ENCODE measurements at places on chromosomes 7 and 10.

DNA sequence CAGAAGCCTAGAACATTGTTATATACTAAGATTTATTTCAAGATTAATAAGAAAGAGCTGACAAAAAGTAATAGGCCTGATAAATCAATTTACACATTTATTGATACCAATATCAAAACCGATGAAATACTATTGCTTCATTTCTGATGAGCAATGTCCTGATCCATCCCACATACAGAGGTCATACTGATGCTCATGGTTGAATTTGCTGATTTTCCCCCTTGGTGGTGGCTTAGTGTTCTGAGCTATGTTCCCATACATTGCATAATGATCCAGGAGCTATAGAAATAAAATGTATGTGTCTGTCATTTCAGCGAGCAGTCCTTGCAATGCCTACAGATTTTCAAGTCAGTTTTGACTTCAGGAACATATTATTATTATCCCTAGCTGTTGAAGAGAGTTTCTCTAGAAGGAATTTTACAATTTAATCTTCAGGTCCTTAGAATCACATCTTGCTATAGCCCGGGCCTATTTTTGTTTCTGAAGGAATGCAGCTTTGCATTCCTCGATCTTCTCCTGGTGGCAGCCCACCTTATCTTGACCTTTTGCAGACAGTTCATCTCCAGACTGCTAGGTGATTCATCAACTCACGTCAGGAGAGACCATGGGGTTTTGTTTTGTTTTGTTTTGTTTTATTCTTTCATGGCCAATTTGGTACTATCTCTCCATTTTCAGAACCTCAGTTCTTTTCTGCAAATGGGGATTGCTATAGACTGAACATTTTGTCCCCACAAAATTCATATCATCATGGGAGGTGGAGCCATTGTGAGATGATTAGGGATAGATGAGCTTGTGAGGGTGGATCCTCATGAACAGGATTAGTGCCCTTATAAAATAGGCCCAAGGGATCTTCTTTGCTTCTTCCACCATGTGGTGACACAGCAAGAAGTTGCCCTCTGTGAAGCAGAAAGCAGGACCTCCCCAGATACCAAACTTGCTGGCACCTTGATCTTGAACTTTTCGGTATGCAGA, 465.6 kb upstream of the IGFBP3 start:
- DNase-seq, result no peak

- no peak for DNase-seq
These were observed 51.1 kb downstream of the CYP26A1 start for GRCh38 chr10:93124580-93125318.

GRCh38 chr10:98808282-98808892, 361.7 kb upstream of the HPS1 start:
- no peak for DNase-seq

- no peak for DNase-seq
These were observed 63.4 kb upstream of the SRPK2 start for GRCh38 chr7:105452085-105452484.

DNA sequence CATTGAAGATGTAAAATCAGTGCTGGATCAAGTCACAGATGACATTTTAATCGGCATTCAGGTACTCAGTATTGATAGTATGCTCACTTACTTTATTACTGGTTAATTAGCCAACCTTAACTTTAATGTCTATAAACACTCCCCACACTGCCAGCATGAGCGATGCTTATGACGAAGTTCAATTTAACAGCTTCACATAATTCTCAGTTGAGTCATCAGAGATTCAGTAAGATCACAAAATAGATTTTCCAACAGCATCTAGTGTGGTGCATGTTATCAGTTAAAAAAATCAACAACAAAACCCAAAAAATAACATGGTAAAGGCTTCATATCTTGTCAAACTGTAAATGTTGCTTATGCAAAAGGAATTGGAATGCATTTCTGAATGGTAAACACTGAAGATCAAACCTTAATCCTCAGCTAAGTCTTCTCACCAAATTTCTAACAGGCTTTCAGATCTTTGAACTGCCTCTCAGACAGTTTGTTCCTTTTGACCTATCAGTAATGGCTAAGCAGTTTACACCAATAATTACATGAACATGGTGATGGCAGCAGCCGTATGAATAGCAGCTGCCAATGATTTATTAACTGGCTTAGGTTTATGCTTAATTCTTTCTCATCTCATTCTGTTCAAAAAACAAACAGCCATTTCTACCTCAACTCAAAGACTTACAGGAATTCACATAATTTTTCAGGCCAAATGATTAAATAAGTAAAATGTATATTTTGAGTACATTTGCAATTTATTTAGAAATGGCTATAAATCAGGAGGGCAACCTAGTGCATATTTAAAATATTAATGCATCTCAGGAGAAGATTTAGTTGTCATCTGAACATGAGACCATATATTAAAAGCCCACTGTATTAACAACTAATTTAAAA, 98.5 kb downstream of the CABCOCO1 start:
- DNase-seq, result no peak

GRCh38 chr7:48636391-48637015, 287.8 kb upstream of the CDC14C start:
- DNase-seq, result no peak

DNA sequence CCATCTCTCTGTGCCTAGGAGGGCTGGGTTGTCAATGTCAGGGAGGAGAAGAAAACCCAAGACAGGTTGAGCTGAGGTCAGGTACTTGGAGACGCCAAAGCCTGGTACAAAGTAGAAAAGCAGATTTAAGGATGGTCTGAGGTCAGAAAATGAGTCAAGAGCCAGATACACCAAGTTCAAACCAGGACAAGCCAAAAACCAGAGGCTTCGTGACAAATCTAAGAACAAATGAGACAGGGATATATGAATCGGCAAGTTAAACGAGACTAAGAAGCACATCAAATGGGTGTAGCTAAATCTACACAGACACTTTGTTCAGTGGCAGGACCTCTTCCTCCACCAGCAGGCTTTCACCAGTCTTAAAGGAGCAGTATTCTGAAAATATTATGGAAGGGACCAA, 34.2 kb downstream of the C7orf33 start:
- DNase-seq, result no peak

DNA sequence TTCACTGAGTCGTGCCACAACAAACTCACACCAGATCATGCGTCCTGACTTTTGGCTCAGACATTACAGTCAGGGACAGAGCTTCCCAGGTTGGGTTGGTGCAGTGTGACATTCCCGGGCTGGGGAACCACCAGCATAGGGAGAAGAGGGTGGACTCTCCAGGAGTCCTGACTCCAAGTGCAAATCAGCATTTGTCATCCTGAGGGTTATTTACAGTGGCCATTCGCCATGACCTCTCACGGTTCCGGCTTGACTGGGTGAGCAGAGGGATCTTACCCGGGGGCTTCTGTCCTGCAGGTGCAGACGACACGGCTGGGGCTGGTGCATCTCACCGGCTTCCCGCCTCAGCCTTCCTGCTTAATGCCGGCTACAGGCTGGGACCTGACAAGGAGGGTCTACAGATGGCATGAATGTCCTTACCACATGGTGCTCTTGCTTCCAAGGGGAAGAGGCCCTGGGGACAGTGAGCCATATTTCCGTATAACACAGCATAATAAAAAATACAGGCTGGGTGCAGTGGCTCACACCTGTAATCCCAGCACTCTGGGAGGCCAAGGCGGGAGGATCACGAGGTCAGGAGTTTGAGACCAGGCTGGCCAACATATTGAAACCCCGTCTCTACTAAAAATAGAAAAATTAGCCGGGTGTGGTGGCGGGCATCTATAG, 12.5 kb upstream of the INTS1 start:
- no peak for DNase-seq

DNA sequence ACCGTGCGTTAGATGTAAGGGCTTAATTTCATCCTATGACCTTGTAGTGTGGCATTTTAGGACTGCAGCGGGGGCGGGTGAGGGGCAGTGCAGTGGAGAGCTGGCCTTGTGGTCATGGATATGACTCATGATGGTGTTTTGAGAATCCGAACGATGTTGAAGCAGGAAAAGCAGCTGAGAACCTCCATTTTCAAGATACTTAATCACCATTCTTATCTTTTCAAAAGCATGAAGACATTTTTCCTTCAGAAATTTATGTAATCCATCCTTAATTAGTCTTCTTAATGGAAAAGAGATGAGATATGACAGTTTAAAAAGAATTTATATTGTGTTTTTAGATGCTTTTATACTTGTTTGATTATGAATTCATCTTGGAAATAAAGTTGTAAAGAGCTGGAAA, 9.6 kb downstream of the ATP5F1C start:
- no peak for DNase-seq

DNA sequence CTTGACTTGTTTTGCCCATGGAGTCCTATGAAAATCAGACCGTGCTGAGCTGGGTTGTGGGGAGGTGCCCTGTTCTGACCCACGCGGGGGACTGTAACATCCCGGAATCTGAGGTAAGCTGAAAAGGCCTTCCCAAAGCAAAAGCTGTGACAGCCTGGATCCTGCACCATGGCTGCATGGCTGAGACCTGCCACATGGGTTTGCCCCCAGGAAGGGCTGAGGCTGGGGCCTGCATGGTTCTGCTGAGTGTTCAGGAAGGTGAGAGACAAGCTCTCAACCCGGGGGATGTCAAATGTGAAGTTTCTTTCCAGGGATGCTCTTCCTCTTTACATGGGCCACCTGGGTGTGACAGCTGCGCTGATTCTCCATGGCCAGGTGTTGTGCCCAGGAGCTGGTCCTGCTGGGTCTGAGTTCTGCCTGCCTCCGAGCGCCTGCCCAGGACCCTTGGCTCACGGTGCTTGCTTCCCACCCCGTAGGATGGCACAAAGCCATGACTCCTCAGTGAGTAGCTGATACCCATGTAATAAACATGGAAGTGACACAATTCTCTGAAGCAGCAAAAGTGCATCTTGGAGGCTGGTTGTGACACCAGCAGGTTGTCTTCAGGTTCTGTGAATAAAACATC, 58.3 kb downstream of the VIPR2 start:
- DNase-seq, result no peak

DNA sequence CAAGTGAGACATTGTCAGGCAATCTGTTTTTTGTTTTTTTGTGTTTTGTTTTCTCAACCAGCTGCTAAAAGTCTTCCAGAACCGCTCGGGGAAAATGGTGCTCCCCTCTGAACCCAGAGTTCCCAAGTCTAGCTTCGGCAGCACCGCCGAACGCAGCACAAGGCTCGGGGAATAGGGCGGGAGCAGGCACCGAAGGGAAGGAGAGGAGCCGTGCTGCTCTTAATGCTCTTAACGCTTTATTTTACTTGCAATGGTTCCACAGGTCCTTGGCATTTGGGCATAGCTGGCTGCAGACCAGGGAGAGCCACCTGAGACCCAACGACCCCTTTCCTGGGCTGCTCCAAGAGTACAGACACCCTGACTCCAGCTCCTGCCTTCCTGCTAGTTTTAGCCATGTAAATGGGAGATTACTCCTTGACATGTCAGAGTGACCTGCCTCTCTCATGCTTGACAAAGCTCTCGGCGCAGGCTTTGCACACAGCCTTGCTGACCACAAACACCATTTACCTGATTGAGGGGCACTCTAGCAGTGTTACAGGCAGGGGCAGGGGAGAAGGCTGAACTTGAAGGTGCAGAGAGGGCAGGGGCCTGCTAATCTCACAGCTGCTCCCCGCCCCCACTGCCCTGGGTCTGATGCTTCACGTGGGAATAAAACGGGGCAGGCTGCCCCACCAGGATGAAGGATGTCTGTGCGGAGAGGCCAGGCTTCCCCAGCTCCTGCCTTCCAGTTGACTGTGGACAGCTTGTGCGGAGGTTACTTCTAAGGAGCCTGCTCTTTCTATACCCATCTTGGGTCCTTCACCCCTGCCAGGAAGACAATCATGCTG, 58.6 kb upstream of the EFCAB10 start:
- DNase-seq, result no peak

GRCh38 chr10:5545011-5545410, 20.2 kb downstream of the CALML3 start:
- no peak for DNase-seq

GRCh38 chr7:76351372-76351771, 7.4 kb downstream of the YWHAG start:
- DNase-seq, result no peak

DNA sequence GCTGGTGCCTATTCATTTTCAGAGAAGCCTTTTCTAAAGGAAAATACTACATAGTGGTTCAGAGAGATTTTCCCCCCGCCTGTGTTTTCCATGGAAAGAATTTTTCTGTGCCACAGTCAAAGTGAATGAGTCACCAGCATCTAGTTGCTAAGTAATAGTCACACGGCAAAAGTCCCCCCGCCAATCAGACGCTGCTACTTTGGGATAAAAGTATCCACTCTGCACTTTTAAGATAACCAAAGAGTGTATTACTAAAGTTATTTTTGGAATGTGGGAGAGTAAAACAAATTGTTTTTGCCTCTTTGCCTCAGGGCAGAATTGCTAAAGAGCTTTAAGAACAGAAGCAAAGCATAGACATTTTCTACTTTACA, 23.5 kb downstream of the ABLIM1 start:
- DNase-seq, result no peak

GRCh38 chr10:108411894-108412293, 1247.4 kb upstream of the SORCS1 start:
- DNase-seq, result no peak

GRCh38 chr7:131021460-131021859, 287.5 kb upstream of the KLF14 start:
- DNase-seq, result no peak

- no peak for DNase-seq
These were observed 28.3 kb downstream of the C10orf71 start for GRCh38 chr10:49327036-49327813.

DNA sequence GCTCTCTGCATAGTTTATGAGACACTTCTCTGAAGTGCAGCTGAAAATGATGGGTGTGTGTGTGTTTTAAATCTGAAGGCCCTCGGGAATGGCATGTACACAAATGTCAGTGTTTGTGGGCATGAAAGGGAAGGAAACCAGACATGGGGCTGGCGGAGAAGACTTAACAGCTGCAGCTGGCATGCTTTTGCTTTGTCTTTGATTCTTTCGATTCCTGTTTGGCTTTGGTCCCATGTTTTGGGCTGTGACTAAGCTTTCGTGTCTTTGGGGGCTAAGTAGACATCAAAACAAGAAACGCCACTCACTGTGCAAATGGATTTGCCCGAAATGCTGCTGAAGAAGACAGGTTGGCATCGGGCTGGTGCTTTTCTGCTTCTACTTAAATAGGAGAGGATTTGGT, 179.3 kb downstream of the PFKFB3 start:
- DNase-seq, result no peak

- no peak for DNase-seq
These were observed 114.5 kb downstream of the CDH23 start for GRCh38 chr10:71511206-71511605.

GRCh38 chr10:112669989-112670388, 223.0 kb downstream of the VTI1A start:
- DNase-seq, result no peak

GRCh38 chr7:132773527-132773956, 197.3 kb upstream of the PLXNA4 start:
- no peak for DNase-seq

Measured in neural crest cell (in vitro differentiated cells).